ENCODE measurements at places on chromosomes 12 and 14. TPM values are rescaled to one million over a fixed set of nuclear protein-coding genes. Genes with fewer than 3 reads are reported as not detected.
A peak's percentile ranks its signal among the peaks of the same experiment; 100 is the strongest.

- no peaks in the 10 kb centered on the region for H3K27me3 ChIP-seq
- H3K27ac ChIP-seq = peak overlapping the region; percentile 22
- H3K4me1 ChIP-seq = peaks cover 20% of the 10 kb centered on the region
- DNase-seq = peak; percentile 79
- H3K36me3 ChIP-seq = no peaks in the 10 kb centered on the region
- no peak overlapping the region for H3K4me3 ChIP-seq
These were observed 65.9 kb upstream of the CCDC198 start for GRCh38 chr14:57559576-57559975.

- H3K4me3 ChIP-seq = no peak overlapping the region
- DNase-seq = no peak
- no peak overlapping the region for H3K27ac ChIP-seq
- no peaks in the 10 kb centered on the region for H3K27me3 ChIP-seq
- H3K4me1 ChIP-seq = no peaks in the 10 kb centered on the region
These were observed 166.7 kb downstream of the TMEM117 start for GRCh38 chr12:44002607-44003006.

- H3K36me3 ChIP-seq = no peaks in the 10 kb centered on the region
- no peak for DNase-seq
- no peaks in the 10 kb centered on the region for H3K27me3 ChIP-seq
These were observed 2.1 kb downstream of the MYL6 start for GRCh38 chr12:56160193-56160763.

DNA sequence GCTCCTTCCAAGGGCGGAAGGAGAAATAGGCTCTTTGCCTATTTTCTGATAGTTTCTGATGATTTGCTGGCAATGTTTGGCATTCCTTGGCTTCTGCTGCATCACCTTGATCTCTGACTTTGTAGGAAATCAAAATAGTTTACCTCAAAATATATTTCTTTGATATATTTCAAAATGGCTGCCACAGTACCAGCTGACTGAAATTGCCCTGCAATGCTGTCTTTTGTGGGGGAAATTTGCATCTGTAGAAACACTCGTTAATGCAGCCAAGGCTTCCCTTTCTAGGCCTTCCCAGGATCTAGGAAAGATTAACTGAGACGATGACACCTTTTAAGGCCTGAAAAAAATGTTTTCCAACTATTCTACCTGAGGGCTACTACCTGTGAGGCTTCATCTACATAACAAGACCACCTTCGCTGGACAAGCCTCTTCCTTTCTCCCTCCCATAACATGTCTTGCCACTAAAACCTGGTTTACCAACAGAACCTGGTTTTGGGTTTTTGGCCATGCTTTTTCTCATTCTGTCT is 212.8 kb upstream of the SSTR1 start:
- DNase-seq = no peak
- no peaks in the 10 kb centered on the region for H3K4me1 ChIP-seq
- H3K27ac ChIP-seq = no peak overlapping the region
- H3K27me3 ChIP-seq = no peaks in the 10 kb centered on the region
- no peaks in the 10 kb centered on the region for H3K36me3 ChIP-seq
- H3K4me3 ChIP-seq = no peak overlapping the region

GRCh38 chr14:91843437-91843836 is 23.9 kb downstream of the TC2N start:
- no peak overlapping the region for H3K27ac ChIP-seq
- peaks cover 3% of the 10 kb centered on the region for H3K27me3 ChIP-seq
- no peaks in the 10 kb centered on the region for H3K36me3 ChIP-seq
- no peak for DNase-seq

GRCh38 chr12:130827432-130827831 is 11.6 kb downstream of the STX2 start:
- H3K4me1 ChIP-seq = peaks cover 25% of the 10 kb centered on the region
- H3K4me3 ChIP-seq = no peak overlapping the region
- H3K27me3 ChIP-seq = no peaks in the 10 kb centered on the region
- no peak for DNase-seq

- no peaks in the 10 kb centered on the region for H3K36me3 ChIP-seq
- H3K4me1 ChIP-seq = peaks cover 4% of the 10 kb centered on the region
- DNase-seq = peak; percentile 23
- no peaks in the 10 kb centered on the region for H3K27me3 ChIP-seq
These were observed 229.6 kb upstream of the NOS1 start for GRCh38 chr12:117590999-117591398.

- no peaks in the 10 kb centered on the region for H3K36me3 ChIP-seq
- peaks cover 37% of the 10 kb centered on the region for H3K4me1 ChIP-seq
- H3K27ac ChIP-seq = peak overlapping the region; percentile 85
These were observed 5.2 kb upstream of the RIMKLB start for GRCh38 chr12:8692573-8692972.

DNA sequence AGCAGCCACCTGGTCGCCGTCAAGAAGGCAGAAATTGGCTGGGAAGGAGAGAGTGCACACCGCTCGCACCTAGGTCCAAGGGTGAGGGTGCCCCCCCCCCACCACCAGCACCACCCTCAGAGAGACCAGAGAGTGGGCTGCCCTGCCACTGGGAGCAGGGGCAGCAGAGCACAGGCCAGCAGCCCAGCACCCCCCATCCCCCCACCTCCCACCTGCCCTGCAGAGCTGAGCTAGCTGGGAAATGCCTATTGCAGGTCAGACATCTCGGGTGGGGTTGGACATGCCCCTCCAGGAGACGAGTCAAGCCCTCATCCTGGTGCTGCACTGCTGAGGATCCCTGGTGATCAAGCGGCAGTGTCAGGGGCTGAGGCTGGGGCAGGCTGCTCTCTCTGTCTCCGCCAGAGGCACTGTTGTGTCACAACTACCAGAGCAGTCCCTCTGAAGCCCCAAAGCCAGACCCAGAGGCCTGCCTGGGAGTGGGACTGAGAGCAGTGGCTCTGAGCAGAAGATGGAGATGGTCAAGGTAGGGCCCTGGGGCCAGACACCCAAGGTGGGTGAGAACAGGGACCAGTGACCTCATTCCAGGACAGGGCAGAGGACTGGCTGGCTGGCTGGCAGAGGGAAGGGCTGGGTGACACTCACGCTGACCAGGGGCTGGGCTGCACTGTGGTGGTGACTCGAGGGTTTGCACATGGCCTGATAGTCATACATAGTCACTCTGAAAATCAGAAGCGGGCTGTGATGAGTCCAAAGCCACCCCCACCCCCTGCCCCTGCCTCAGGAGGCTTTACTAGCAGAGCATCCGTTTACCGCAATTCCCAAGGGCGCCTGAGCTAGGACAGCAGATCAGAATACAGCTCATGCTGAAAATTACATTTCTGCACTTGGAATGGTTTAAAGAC is 19.7 kb upstream of the LRTM2 start:
- peaks cover 12% of the 10 kb centered on the region for H3K27me3 ChIP-seq
- H3K36me3 ChIP-seq = no peaks in the 10 kb centered on the region
- no peak overlapping the region for H3K27ac ChIP-seq

DNA sequence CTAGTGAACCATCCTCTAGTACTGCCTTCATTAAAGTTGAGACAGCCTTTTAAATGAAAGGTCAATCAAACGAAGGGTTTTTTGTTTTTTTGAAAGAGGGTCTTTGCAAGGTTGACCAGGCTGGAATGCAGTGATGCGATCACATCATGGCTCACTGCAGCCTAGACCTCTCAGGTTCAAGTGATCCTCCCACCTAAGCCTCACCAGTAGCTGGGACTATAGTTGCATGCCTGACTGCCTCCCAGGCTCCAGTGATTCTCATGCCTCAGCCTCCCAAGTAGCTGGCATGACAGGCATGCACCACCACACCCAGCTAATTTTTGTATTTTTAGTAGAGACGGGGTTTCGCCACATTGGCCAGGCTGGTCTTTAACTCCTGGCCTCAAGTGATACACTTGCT is 114.6 kb upstream of the SINHCAF start:
- no peak overlapping the region for H3K4me3 ChIP-seq
- H3K36me3 ChIP-seq = no peaks in the 10 kb centered on the region
- no peaks in the 10 kb centered on the region for H3K4me1 ChIP-seq
- no peak overlapping the region for H3K27ac ChIP-seq

DNA sequence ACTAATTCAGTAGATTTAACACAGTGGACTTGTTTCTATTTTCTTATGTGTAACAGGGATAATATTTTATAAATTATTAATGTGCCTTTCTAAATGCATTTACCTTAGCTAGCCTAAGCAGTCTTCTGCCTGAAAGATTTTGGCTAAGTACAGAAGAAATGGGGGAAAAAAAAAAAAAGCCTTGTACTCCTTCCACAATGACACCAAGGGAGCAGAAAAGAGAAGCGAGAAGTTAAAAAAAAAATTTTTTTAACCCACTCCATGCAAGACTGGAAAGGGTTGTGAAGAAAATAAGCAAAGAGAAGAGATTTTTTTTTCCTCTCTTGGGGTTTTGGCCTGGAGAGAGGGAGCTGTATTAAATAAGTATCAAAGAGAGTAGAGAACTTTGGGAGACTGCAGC is 28.7 kb downstream of the NELL2 start:
- H3K36me3 ChIP-seq = no peaks in the 10 kb centered on the region
- DNase-seq = no peak
- peaks cover 10% of the 10 kb centered on the region for H3K4me1 ChIP-seq
- H3K27me3 ChIP-seq = no peaks in the 10 kb centered on the region
- H3K27ac ChIP-seq = no peak overlapping the region
- no peak overlapping the region for H3K4me3 ChIP-seq

- no peaks in the 10 kb centered on the region for H3K27me3 ChIP-seq
- H3K4me1 ChIP-seq = peaks cover 8% of the 10 kb centered on the region
- DNase-seq = no peak
- H3K4me3 ChIP-seq = no peak overlapping the region
These were observed 55.4 kb downstream of the SCARB1 start for GRCh38 chr12:124808272-124808671.

GRCh38 chr12:60844101-60844500 is 1248.3 kb downstream of the SLC16A7 start:
- no peak overlapping the region for H3K4me3 ChIP-seq
- DNase-seq = no peak
- no peak overlapping the region for H3K27ac ChIP-seq
- no peaks in the 10 kb centered on the region for H3K36me3 ChIP-seq
- no peaks in the 10 kb centered on the region for H3K4me1 ChIP-seq
- H3K27me3 ChIP-seq = no peaks in the 10 kb centered on the region

GRCh38 chr14:59330455-59330854 is 134.7 kb downstream of the GPR135 start:
- no peak for DNase-seq
- no peak overlapping the region for H3K4me3 ChIP-seq
- H3K27me3 ChIP-seq = no peaks in the 10 kb centered on the region
- H3K36me3 ChIP-seq = peaks cover 4% of the 10 kb centered on the region

- no peak for DNase-seq
- peaks cover 2% of the 10 kb centered on the region for H3K4me1 ChIP-seq
- H3K36me3 ChIP-seq = no peaks in the 10 kb centered on the region
- H3K27me3 ChIP-seq = no peaks in the 10 kb centered on the region
These were observed 192.4 kb downstream of the FUT8 start for GRCh38 chr14:65604936-65605335.

DNA sequence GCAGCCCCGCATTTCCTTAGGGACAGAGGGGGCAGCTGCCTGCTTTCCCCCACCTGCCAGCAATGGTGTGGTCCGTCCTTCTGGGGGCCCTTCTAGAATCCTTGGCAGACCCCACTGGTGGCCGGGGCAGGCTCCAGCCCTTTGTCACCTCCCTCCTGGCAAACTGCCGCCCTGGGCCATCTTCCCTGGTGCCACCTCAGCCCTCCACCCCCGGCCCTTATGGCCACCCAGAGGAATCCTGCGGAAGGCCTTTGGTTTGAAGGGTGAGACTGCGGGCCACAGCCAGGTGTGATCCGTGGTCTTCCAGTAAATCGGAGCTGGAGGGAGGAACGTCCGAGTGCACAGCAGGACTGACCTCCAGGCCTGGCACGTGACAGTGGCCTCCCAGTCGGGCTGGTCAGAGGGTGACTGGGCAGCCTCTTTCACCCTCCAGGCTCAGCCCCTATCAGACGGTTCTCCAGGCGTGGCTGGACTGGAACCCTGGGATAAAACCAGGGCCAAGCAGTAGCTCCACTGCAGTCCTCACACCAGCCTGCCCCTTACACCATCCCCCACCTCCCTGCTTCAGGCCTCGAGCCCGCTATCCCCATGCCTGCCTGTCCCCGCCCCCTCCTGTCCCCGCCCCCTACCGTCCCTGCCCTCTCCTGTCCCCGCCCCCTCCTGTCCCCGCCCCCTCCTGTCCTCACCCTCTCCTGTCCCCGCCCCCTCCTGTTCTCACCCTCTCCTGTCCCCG is 12.4 kb downstream of the FBRSL1 start:
- peaks cover 23% of the 10 kb centered on the region for H3K4me1 ChIP-seq
- peak; percentile 72 for DNase-seq
- H3K27ac ChIP-seq = no peak overlapping the region
- H3K36me3 ChIP-seq = no peaks in the 10 kb centered on the region
- no peaks in the 10 kb centered on the region for H3K27me3 ChIP-seq

DNA sequence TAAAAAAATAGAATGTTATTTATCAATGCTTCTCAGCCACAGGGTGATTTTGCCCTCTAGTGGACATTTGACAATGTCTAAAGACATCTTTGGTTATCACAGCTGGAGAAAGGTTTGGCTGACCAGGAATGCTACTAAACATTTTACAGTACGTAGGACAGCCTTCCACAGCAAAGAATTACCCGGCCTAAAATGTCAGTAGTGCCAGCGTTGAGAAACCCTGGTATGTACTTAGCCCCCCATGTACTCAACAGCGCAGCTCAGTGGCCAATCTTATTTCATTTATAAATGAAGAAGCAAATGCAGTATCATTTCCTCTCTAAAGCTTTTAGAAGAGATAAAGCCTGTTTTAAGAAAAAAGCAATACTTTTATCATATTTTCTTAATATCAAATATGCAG is 5.8 kb downstream of the MARK3 start:
- H3K4me1 ChIP-seq = peaks cover 13% of the 10 kb centered on the region
- H3K4me3 ChIP-seq = no peak overlapping the region
- H3K27ac ChIP-seq = no peak overlapping the region

GRCh38 chr12:56080556-56081138 is 682 bp downstream of the ERBB3 start:
- H3K27ac ChIP-seq = no peak overlapping the region
- H3K36me3 ChIP-seq = no peaks in the 10 kb centered on the region
- peaks cover 16% of the 10 kb centered on the region for H3K4me1 ChIP-seq
- H3K27me3 ChIP-seq = peaks cover 25% of the 10 kb centered on the region
- H3K4me3 ChIP-seq = peak overlapping the region; percentile 75

DNA sequence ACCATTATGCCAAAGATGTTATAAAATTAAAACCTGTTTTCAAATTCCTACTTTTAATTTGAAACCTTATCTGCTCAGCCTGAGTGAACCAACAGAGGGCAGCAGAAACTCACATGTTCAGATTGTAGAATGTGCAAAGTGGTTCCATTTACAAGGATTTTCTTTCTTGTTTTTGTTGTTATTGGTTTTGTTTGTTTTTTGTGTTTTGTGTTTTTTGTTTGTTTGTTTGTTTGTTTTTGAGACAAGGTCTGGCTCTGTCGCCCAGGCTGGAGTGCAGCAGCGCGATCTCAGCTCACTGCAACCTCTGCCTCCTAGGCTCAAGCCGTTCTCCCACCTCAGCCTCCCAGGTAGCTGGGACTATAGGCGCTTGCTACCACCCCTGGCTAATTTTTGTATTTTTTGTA is 22.8 kb upstream of the GARIN2 start:
- no peaks in the 10 kb centered on the region for H3K27me3 ChIP-seq
- no peaks in the 10 kb centered on the region for H3K36me3 ChIP-seq
- no peaks in the 10 kb centered on the region for H3K4me1 ChIP-seq
- H3K4me3 ChIP-seq = no peak overlapping the region

CCDC197 gene
- total RNA-seq = not detected

MIP gene
- total RNA-seq = not detected

KRT71 gene
- not detected for total RNA-seq

SPIC gene
- not detected for total RNA-seq
